ENCODE measurements at places on chromosomes 2 and 18.

DNA sequence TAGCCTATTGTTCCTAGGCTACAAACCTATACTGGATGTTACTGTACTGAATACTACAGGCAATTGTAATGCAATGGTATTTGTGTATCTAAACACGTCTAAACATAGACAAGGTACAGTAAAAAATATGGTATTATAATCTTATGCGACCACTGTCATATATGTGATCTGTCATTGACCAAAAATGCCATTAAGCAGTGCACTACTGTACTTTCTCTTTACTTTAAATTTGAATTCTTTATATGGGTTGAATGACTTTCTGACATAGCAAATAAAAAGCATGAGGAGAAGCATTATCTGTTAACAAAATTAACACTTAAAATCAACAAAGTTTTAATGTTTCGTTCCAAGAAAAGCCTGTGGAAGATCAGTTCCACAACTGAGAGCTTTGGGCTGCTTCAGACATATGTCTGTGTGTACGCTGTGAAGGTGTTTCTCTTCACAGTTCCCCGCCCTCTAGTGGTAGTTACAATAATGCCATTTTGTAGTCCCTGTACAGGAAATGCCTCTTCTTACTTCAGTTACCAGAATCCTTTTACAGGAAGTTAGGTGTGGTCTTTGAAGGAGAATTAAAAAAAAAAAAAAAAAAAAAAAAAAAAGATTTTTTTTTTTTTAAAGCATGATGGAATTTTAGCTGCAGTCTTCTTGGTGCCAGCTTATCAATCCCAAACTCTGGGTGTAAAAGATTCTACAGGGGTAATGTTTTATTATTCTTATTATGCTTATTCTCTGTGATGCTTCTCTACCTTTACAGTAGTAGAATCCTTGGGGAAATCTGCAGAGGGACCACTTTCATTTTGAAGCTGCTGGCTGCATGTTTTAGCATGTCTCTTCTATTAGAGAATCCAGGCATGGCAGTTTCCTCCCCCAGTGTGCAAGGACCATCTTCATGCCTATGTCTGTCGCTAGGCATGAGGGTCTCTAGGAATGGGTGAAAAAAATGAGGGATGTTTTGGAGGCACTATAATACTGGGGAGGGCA lies 54.5 kb downstream of the SCN2A start:
- peak; percentile 87 for DNase-seq

GRCh38 chr2:162126111-162126519 lies 25.9 kb downstream of the GCG start:
- DNase-seq = peak; percentile 48

GRCh38 chr2:213166109-213166508 lies 14.7 kb upstream of the IKZF2 start:
- peak; percentile 57 for DNase-seq

GRCh38 chr2:154173164-154173563 lies 301.4 kb downstream of the GALNT13 start:
- DNase-seq = no peak

DNA sequence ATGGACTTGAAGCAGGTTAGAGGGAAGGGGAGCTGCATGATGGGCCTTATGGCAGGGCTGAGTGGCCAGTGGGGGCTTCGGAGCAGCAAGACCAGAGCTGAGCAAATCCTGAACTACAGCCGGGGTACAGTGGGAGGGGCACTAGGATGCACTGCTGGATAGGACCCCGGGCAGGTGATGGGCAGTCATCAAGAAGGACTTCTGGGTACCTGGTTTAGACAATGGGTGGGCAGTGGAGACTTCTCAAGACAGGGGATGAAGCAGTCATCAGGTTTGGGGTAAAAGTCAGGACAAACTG lies 507.4 kb upstream of the MYT1L start:
- no peak for DNase-seq

DNA sequence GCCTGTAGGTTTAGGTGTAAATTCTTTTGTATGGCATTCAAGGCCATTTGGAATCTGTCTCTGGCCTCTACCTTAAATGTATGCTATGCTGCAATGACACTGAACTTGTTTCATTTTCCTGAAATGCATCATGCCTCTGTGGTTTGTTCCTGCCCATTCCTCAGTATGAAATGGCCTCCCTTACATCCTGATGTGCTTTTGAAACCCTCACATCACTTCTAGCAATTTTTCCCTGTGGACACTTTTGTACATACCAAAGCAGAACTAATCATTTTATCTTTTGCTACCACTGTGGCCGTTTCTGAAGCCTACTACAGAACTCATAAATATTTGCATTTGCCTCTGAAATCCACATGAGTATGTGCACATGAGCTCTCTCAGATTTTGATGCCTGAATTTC lies 557.2 kb downstream of the ERBB4 start:
- no peak for DNase-seq

- DNase-seq = no peak
Observed at GRCh38 chr2:42801381-42801780, 9.0 kb upstream of the HAAO start.

DNA sequence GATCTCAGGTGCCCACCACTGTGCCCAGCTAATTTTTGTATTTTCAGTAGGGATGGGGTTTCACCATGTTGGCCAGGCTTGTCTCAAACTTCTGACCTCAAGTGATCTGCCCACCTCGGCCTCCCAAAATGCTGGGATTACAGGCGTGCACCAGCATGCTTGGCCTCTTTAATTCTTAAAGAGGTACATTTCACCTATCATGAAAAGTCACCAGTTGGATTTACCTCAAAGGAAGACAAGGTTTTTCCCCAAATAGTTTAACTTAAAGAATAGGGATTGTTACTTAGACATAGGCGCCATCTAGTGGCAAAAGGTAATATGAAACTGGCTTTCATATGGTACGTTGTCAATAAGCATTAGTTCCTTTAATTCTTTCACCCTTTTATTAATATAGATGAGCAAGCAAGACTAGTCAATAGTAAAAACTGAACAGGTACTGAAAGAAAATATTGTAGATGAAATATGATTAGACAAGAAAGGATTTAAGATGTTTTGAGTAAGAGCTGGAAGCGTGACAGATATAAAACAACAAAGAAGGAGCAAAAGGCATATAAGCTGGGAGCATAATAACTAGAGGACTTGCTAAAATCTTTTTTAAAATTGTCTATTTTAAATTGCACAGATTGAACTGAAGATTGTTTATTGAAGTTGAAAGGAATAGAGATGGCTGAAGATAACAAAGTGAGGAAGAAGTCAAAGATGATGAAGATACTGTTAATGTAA lies 35.0 kb upstream of the PSMD14 start:
- DNase-seq = peak; percentile 80

DNA sequence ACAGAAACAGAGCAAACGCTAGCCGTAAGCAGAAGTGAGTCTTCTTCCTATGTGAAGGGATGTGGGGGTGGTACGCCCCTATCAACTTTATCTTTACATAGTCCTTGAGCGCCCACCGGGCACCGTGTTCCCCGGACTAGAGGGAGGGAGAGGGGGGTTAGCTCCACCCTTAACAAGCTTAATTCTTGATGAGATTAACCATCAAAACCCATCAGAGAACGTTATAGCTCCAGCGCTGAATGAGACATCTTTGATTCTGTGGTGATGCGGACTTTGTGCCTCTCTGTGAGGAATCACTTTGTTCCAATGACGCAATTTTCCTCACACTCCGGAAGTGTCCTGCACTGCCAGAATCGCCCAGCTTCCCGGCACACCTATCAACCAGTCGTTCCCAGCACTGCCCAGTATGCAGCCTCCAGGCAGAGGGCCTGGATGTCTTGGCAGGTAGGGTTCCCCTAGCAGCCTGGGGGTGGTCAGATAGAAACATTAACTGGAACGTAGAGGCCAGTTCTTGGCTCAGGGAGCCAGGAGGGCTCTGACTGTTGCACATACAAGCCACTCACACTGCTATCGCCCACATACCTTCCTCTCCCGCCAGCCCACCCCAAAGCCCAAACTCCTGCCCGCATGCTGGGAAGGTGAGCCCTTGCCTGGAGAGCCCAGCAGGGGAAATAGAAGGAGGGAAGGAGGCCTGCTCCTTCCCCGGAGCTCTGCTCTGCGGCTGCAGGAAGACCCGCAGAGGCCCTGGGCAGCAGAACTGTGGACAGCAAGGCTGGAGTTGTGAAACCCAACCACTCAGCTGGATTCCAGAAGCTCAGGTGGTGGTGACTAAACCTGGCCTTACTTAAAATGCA lies 1.9 kb upstream of the ODC1 start:
- no peak for DNase-seq

DNA sequence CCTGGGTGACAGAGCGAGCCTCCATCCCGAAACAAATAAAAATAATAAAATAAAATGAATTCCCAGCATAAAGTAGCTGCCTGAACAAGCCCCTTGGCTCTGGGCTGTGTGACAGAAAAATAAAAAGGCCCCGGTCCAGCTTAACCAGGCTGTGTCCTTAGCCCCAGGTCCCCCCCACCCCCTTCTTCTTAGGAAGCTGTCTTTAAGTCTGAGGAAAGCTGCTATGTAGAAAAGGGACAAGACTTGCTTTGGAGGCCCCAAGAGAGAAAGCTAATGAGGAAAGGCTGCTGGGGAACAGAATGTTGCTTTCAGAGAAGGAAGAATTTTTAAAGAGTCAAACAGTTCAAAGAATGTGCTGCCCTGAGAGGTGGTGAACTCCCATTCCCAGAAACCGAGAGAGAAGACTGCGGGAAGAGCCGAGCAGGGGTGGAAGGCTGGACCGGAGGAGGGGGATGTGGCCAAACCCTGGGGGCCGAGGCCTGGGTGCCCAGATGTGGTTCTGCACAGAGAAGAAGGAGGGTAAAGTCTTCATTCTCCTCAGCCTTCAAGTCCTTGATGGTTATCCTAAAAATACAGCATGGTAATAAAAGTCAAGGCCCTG lies 61.9 kb downstream of the CENPO start:
- DNase-seq = no peak

- DNase-seq = no peak
Observed at GRCh38 chr2:58336416-58336815, 95.3 kb upstream of the FANCL start.

GRCh38 chr2:204072443-204073324 lies 136.1 kb downstream of the ICOS start:
- peak; percentile 51 for DNase-seq

DNA sequence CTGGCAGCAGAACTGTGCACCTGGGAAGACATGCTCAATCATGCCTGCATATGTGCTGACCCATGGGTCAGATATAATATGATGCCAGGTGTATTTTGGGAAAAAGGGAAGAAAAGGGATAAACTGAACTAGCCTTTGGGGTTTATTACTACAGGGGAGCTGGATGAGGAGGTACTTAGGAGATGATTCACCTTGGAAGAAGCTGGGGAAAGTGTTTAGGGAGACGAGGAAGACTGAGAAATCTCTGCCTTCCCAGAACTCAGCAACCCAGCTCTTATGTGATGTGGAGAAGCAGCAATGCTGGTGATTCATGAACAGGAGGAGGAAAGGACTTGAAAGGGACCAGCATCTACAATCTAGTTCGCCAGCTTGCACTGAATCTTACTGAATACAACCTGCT lies 110.2 kb downstream of the BARD1 start:
- DNase-seq = no peak

DNA sequence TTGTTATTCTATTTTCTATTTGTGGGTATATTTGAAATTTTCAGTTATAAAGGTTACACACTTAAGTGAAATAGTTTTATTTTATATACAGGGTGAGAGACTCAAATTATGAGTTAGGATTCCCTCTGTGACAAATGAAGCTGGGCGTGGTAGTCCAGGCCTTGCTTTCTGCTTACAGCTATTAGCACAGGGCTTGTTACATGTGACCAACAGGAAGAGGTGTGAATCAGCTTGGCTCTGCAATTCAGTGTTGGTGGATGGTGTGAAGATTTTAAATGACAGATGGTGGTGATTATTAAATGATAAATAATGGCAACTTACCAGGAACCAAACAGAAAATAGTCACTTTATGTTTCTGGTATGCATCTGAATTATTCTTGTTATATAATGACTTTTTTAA lies 64.4 kb upstream of the NOSTRIN start:
- no peak for DNase-seq

- DNase-seq = no peak
Observed at GRCh38 chr2:228860601-228861285, 410.3 kb downstream of the PID1 start.

GRCh38 chr2:219279916-219280516 lies 850 bp downstream of the DNAJB2 start:
- no peak for DNase-seq

- no peak for DNase-seq
Observed at GRCh38 chr2:72204156-72204785, 56.6 kb upstream of the CYP26B1 start.

GRCh38 chr18:12838178-12838634 lies 45.8 kb downstream of the PTPN2 start:
- peak; percentile 50 for DNase-seq

- no peak for DNase-seq
Observed at GRCh38 chr2:142142595-142142994, 11.8 kb upstream of the LRP1B start.

- DNase-seq = no peak
Observed at GRCh38 chr2:198628596-198628995, 824.2 kb downstream of the PLCL1 start.

- DNase-seq = no peak
Observed at GRCh38 chr18:44135741-44136140, 544.9 kb upstream of the SETBP1 start.

DNA sequence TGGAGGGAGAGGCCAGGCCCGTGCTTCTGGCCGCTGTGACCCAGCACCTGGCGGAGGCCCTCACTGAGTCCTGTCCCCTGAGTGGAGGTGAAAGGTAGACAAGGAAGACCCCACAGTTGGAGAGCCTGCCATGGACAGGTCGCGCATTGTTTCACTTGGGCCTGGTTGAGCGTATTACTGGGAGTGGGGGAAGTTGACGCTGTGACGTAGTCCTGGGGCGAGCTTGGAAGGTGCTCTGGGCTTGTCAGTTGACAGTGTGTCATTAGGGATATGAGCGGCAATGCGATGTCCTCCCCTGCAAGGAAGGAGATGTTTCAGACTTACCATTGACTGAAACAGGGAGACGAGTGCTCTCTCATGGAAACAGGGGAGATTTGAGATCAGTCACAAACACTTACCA lies 127.1 kb downstream of the SH3RF3 start:
- DNase-seq = no peak

DNA sequence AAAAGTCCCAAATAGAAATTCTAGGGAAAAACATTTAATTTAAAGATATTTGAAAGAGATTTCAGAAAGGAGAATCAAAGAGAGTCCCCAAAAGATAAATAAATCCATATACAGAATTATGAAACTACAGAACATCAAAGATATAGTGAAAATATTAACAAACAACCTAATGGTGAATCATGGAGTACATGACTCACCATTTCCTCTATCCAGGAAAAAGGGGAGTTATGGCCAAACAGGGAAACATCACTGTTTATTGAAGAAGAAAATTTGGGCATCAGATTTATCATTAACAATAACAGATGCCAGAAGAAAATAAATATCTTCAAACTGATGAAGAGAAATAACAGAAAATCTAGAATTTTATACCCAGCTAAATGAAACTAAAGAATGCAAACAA lies 448.3 kb downstream of the CDH2 start:
- no peak for DNase-seq

DNA sequence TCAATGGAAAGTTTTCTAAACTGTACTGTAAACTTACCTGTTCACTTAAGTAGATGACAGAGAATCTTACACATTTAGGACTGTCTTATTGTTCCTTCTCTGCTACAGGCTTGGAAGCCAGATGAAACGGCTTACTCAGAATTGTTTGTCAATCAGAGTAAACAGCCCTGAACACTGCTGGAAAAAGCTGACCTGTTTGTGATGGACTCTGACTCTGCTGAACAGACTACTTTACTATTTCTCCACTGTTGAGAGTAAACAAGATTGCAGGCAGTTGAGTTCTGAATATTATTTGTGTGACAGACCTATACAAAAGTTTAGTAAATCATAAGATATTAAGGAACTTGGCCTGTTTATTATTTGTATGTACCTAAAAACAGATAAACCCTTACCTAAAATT lies 99.0 kb downstream of the NOL10 start:
- DNase-seq = no peak
